Stimulated activated CD4-positive, alpha-beta T cell treated with anti-CD3 and anti-CD28 coated beads, Interleukin-15, amount 100 ng/mL, for 1 hour (primary cell): ENCODE measurements at places on chromosomes 5 and 9.

DNA sequence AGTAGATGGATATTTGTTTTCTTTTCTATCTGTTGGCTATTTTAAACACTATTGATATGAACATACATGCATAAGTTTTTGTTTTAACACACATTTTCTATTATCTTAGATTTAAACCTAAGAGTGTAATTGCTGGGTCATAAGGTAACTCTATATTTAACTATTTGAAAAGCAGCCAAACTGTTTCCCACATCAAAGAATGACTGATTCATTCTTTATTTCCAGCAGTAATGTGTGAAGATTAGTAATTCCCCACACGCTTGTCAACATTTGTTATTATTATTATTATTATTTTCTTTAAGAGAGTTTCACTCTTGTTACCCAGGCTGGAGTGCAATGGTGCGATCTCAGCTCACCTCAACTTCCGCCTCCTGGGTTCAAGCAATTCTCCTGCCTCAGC lies 1495.8 kb downstream of the EFNA5 start:
- no peak for DNase-seq

GRCh38 chr5:179734536-179735164 lies 2.0 kb downstream of the MAML1 start:
- no peak for DNase-seq

DNA sequence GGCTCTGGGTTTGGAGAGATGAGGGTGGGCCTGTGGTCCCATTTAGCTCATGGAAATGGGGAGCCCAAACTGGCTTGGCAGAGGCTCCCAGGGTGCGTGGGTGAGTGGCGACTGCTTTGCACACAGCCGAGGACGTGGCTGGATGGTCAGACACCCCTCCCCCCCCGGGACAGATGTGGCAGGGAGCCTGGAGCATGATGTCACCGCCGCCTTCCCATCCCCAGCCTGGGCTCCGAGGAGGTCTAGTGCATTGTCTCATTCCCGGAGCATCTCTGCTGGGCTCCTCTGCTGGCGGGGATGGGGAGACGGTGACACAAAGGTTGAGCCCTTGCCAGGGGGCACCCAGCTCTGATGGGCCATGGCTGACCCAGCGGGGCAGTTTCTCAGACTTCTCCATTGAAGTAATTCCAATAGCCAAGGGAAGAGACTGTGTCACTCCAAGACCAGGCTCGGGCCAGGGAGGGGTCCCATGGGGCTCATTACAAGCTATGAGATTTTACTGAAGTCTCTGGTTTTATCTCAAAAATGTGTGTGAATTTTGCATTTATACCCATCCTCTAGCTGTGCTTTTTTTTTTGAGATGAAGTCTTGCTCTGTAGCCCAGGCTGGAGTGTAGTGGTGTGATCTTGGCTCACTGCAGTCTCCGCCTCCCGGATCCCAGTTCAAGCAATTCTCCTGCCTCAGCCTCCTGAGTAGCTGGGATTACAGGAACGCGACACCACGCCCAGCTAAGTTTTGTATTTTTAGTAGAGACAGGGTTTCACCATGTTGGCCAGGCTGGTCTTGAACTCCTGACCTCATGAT lies 36.1 kb downstream of the HMCN2 start:
- DNase-seq, result no peak

DNA sequence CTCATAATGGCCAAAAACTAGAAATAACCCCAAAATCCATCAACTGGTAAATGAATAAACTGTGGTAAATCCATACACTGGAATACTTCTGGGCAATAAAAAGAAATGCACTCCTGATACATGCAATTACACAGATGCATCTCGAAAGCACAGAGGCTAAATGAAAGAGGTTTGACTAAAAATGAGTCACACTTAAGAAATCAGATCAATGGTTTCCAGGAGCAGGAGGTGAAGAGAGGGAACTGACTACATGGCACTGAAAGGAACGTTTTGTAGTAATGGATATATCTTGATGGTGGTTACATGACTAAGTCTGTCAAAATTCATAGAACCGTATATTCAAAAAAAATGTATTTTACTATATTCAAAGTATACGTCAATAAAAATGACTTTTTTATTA lies 42.4 kb downstream of the STRBP start:
- no peak for DNase-seq

DNA sequence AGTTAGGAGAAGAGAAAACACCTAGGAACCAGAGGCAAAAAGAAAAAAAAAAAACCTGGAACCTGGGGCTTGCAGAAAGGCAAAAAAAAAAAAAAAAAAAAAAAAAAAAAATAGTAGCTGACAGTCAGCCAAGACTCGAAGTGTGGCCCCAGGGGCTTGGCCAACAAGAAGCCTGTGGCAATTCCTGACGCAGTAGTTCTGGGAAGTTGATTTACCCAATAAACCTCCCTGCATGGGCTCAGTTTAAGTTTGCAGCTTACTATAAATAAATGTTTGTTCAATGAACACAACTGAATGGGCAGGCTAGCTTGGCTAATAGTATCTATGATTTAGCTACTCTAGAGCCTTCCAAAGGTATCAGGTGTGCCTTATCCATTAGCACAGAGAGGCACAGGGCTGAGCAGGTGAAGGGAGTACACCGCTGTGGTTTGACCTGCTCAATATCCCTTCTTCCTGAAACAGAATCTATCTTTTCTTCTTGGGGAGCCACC lies 21.3 kb upstream of the GLRX start:
- DNase-seq, result no peak

DNA sequence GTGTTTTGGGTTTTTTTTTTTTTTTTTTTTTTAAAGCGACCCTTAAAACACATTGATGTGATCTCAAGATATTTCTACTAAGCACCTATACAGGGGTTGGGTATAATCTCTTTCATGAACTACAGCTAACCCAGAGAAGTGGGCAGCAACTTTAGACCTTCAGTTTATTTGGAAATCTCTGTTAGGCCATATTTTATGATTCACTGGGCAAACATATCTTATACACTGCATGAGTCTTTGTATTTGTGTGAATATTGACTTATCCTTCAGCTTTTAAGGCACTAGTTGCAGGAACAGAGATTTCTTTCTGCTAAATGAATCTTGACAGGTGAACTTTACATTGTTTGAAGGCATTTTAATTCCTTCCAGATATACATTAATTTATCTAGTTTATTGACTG lies 194.4 kb downstream of the ARRDC3 start:
- no peak for DNase-seq

DNA sequence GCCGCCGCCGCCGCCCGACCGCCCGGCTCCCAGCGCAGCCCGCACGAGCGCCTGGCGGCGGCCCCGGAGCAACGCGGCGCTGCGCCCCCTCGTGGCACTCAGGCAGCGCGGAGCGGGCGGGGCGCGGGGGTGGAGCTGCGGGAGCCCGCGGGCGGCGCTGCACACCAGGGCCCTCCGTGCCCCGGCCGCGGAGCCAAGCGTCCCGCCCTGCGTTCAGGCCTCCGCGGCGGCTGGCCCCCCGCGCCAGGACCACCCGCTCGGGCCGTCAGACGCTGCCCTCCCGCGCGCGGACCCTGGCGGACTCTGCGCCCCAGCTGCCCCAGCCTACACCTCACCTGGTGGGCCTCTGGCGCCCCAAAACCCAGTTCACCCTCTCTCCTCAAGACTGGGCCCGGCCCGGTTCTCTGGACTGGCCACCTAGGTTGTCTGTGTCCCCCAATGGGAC lies at the start of gene RASGEF1C:
Gene RASGEF1C, minus strand, starts transcription at position 75 of the 445 bp plus-strand sequence. CDS start 71,159 bp downstream, outside the sequence.
- peak; percentile 61 for DNase-seq

DNA sequence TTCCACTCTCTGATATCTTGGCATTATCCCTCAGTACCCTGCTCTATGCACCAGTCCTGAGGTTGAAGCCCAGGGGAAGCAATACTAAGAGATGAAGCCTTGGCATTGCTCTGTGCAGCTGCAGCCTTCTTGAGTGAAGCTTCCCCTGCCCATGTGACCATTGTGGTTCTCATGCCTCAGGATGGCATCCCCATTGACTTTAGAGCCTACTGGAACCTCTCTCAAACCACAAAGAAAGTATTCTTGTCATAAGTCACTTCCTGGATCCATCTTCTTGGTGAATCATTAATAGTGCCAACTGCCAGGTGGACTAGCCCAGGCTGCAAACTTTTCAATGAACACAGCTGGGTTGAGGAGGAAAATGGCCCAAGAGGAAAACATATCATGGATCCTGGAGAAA lies 283.9 kb upstream of the RFX3 start:
- no peak for DNase-seq

DNA sequence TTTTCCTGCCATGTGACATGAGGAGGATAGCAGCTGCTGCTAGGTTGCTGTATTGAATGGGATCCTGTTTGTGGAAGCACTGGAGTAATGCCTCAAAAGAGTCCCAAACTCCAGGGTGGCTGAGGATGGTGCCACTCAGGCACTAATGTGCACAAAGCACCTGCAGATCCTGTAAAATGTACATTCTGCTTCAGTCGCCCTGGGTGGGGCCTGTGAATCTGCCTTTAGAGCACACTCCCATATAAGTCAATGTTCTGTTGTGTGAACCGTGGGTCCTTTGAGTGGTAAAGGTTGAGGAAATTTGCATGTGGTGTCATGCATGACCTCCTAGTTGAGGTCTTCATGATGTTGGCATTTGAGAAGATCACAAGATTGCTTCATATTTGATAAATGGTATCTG lies 31.6 kb upstream of the ANKRD18A start:
- no peak for DNase-seq
